ENCODE measurements at places on chromosomes 11 and 22.

- DNase-seq = no peak
Measured at GRCh38 chr11:14972581-14973495, 687 bp upstream of the CALCA start.

- peak; percentile 20 for DNase-seq
Measured at GRCh38 chr11:69238573-69239351, 55.2 kb upstream of the MYEOV start.

- DNase-seq = no peak
Measured at GRCh38 chr22:28917747-28918549, 34.6 kb downstream of the ZNRF3 start.

DNA sequence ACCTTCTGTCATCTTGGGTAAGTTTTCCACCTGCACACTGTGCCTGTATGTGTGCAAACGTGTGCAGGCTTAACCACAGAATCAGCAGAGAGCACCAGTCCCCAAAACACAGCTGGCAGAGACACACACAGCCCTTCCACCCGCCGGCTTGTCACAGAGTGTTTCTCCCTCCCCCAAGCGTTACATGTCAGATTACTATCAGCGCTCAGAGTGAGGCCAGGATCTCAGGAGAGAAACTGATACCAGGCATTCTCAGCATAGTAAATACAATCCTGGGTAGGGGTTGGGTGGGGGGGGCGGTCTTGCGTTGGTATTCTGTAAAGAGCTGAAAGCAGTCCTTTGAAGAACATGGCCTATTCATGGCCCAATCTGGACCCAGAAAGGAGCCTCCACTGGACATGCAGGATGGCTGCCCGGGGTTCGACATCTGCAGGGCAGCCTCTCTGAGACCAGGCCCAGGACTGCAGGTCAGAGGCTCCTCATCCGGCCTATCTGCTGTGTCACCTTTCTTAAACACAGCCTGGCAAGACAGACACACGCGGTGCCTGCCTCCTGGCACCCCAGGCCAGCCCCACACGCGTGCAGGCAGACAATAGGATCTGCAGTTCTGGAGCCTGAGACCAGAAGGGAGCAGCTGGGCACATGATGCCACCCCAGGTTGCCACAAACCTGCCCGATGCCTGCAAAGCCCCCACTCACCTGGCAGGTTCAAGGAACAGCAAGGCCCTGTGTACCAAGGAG lies 1.7 kb downstream of the OSBPL5 start:
- DNase-seq = peak; percentile 73

DNA sequence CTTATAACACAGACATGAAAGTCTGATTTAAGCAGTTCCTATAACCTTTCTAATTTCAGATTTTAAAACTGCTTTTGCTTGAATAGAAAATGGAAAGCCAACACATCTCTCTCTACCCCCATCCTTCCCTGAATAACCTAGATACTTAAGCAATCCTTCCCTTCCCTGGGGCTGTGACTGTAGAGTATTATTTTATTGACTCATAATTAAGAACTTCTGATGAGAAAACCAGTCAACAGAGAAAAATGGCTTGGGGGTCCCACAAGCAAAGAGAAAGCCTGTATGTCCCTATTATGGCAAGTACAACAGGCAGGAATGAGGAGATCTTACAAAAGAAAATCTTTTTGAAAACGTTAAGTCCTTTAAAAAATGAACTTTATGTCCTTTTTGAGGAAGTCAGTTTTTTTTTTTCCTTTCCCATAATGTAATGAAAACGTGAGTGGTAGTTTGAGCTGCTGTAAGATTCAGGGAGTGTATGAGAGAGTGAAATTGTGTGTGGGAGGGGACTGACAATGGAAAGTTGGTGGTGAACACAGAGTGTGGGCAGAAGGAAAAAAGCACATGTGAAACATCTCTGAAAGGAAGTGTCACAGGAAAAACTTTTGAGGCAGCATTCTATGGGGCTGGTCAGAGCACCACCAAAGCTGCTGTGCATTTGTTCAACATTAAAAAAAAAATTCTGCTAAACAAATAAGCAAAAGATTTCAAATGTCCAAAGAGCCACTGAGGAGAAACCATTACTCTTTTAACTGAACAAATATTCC lies 154.6 kb downstream of the MAML2 start:
- no peak for DNase-seq

DNA sequence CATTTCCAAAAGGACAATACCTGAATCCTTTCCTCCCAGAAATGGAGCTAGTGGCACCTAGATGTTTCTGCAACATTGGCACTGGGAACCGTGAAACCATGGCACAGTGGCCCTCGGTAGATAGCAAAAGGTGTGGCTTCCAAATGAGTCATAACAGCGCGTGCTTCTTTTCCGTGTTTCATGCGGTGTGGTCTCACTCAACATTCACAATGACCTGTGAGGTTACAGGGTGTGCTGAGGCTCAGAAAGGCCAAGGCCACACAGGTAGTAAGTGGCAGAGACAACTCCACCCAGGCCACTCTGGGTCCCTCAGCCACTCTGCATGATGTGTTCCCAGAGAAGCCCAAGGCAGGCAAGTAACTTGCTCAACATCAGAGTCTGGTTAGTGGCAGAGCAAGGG lies 67.4 kb downstream of the TP53I11 start:
- no peak for DNase-seq

GRCh38 chr22:36238373-36239149 lies 766 bp downstream of the APOL2 start:
- no peak for DNase-seq

DNA sequence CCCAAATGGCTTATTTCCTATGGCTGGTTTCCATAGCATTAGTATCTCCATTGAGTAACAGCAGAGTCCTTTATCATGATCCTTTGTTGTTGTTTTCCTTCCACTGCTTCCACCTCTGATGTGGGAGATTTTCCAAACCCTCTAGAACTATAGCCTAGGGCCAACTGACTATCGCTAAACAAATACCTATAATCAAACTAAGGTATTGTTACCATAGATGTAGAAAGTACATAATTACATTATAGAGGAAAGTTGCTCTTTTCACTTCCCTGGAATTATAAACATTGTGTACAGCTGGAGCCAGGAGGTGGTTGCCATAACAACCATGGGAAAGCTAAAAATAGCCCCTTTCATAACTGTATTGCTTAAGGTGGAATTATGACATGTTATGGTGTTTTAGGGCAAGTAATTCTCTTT lies 47.0 kb upstream of the ALKBH3 start:
- DNase-seq = no peak

GRCh38 chr11:117872420-117872961 lies 4.0 kb downstream of the FXYD6 start:
- no peak for DNase-seq

GRCh38 chr11:13011466-13012055 lies 2.4 kb downstream of the RASSF10 start:
- no peak for DNase-seq

- no peak for DNase-seq
Measured at GRCh38 chr11:14934641-14935351, 37.4 kb downstream of the CALCA start.

GRCh38 chr11:67372993-67373647 lies at the start of gene CLCF1:
Gene CLCF1 (minus strand): TSS chr11:67373598. CDS start chr11:67373539, 59 bp downstream.
- peak; percentile 89 for DNase-seq

GRCh38 chr11:73961321-73961720 lies 10.5 kb downstream of the DNAJB13 start:
- peak; percentile 54 for DNase-seq

GRCh38 chr11:33021937-33022336 lies 6.3 kb downstream of the DEPDC7 start:
- DNase-seq = no peak

DNA sequence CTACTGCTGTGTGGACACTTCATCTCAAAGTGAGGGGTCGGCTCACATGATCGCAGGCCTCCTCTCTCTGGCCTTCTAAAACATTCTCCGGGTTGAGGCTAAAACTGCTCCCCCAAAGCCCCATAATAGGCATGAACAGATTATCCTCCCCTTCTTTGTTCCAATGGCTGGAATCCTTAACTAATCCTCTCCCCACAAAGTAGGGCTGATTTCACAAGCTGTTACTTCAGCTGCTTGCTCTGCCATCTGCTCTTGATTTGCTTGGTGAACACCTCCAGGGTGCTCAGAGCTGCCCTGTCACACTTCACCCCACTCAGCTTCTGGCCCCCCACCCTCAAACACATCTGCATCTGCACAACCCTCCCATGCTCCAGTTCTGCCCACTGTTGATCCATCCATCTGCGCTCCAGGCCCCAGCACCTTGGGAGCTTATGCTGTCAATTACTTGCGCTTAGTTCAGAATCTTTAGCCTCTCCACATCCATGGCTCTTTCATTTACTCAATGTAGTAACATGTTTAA lies 173.1 kb upstream of the API5 start:
- no peak for DNase-seq

DNA sequence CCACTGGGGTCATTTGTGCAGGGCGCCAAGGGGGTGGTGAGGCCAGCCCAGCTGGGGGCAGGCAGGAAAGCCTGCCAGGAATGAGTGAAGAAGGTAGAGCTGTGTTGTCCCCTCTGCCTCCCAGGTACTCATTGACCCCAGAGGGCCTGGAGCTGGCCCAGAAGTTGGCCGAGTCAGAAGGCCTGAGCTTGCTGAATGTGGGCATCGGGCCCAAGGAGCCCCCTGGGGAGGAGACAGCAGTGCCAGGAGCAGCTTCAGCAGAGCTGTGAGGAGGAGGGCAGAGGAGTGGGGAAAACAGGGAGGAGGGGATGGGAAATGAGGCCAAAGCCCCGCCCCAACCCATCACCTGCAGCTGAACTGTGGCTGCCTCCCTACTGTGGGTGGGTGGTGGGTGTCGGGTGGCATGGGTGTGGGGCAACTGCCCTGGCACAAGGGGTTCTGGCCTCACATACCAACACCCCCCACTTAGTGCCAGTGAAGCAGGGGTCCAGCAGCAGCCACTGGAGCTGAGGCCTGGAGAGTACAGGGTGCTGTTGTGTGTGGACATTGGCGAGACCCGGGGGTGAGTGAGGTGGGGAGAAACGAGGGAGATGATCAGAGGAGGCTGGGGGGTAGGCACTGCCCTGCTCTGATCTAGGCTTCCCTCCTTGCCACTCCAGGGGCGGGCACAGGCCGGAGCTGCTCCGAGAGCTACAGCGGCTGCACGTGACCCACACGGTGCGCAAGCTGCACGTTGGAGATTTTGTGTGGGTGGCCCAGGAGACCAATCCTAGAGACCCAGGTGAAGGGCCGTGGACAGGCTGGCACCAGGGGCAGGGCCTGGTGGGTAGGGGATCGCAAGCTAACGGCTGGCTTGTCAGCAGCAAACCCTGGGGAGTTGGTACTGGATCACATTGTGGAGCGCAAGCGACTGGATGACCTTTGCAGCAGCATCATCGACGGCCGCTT lies 3.0 kb downstream of the MUS81 start:
- DNase-seq = no peak

DNA sequence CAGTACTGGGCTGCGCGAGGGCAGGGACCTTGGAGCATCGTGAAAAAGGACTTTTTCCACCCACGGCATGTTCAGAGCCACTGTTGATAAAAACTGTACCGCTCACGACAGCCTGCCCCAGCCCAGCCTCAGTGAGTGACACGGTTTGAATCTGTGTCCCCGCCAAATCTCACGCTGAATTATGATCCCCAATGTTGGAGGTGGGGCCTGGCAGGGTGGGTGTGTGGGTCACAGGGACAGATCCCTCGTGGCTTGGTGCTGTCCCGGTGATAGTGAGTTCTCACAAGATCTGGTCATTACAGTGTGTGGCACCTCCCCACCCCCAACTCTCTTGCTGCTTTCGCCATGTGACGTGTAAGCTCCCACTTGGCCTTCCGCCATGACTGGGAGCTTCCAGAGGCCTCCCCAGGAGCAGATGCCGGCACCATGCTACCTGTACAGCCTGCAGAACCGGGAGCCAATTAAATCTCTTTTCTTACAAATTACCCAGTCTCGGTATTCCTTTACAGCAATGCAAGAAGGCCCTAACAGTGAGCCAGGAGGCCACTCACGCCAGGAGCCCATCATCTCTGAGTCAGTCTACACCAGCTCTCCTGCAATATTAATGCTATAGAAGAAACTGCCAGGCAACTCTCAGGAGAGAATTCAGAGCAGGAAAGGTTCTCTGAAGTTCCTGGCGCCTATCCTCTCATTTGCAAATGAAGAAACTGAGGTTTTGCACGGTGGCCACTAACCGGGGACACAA lies 1.3 kb downstream of the TOLLIP start:
- no peak for DNase-seq

DNA sequence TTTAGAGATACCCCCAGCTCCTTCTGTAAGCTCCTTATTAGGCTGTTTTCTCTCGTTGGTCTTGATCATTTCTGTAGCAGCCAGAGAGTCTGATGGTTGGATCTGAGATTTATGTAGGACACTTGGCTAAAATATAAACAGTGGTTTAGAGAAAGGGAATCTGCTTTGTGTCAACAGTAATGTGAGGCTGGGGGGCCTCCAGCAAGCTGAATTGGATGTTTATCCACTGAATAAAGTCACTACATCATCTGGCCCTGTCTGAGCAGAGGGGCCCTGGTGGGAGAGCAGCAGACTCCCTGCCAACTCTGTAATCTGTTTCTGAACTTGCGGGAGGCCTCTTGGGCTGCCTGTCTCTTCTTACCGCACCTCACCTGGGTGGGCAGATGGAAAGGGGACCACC lies 328.5 kb upstream of the PLET1 start:
- no peak for DNase-seq

DNA sequence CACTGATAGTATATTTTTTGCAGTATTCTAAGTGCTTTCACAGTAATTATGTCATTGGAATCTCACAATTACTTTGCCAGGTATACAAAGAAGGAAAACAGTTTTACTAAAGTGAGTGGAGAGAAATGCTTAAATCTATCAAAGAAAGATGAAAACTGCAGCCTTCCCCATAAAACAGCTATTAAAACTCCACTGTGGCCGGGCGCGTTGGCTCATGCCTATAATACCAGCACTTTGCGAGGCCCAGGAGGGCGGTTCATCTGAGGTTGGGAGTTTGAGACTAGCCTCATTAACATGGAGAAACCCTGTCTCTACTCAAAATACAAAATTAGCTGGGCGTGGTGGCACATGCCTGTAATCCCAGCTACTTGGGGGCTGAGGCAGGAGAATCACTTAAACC lies 19.1 kb downstream of the OR51E1 start:
- DNase-seq = no peak

GRCh38 chr22:39244136-39244495 lies 666 bp downstream of the PDGFB start:
- DNase-seq = no peak
